ENCODE measurements at places on chromosomes 12 and 14.

- no peak for DNase-seq
These were observed 2.6 kb upstream of the POC1B start for GRCh38 chr12:89528434-89528833.

GRCh38 chr14:49997991-49998390 lies 105.1 kb downstream of the ARF6 start:
- DNase-seq, result no peak

DNA sequence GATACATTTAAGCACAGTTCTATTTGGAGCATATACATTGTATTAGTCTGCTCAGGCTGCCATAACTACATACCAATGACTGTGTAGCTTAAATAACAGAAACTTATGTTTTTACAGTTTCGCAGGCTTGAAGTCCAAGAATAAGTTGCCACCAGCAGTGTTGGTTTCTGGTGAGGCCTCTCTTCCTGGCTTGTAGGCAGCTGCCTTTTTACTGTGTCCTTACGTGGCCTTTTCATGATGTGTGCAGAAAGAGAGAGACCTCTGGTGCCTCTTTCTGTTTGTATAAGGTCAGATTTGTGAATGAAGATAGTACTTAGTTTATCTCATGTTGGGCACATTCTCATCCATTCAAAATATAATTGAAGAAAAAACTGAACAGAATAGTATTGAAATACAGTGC lies 636.6 kb downstream of the FLRT2 start:
- DNase-seq, result no peak

DNA sequence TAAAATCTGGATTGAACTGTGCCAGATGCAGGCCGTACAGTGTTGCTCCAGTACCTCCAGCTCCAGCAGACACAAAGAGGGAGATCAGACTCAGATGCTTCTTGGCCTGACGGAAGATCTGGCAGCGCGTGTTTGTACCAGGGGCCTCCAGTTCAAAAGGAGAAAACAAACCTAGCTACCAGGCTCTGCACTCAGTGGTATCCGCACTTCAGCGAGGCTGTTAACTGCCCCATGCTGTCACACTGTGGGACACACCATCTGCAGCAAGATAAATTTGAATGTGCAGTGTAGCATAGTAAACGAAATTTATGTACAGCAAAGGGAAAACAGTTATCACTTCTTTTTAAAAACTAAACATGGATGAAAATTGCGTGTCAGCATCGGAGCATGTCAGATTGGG lies 5.1 kb downstream of the DYNC1H1 start:
- DNase-seq, result no peak

- DNase-seq, result no peak
These were observed 30.8 kb downstream of the GPR19 start for GRCh38 chr12:12665194-12665593.

GRCh38 chr14:91893669-91894068 lies 26.3 kb upstream of the TC2N start:
- no peak for DNase-seq

- no peak for DNase-seq
These were observed 172.3 kb upstream of the PTPRQ start for GRCh38 chr12:80271780-80272179.

DNA sequence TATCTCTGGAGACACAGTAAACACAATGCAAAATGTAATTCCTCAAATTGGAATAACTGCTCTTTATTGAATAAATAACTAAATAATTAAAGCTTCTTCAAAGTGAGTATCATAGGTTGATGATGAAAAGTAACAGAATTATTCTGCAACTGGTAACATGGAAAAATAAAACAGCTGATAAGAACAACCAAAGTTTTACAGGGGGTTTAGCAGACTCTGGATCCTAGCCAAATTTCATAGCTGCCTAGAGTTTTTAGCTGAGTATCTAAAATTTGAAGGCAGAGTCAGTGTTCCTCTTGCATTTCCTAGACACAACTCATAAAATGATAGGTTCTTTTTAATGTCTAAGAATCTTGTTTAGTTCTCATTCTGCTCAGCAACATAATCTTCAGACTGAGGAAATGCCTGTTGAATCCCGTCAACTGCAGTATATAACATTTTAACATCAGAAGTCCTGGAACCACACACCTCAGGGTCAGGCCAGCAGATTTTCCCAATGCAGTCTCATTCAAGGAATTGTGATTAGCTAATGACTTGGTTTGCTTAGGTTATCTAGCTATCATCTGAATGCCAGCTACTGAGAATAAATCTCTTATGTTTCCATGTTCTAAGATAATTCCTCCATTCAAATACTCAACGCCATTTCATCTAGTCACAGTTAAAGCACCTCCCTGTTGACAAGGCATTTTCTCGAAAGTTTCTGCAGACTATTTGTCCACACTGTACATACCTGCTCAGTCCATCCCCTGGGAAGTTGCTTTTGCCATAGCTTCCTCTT lies 411.6 kb downstream of the BCAT1 start:
- DNase-seq, result no peak

DNA sequence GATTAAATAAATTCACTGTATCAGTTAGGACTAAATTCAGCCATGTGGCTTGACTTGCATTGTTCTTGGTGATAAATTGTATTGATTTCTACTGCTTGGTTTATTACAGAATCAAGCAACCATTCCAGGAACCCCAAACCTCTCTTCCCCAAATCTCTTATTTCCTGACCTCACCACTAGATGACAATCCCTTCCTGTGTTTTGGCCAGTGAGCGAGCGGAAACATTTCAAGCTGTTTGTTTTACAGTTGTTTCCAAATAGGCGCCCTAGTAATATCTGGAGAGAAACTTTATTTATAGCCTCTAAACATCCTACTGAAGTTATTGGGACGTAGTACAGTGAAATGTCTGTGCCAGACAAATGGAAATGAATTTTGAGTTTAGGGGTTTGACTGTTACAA lies 161.1 kb downstream of the SNAPC1 start:
- no peak for DNase-seq

GRCh38 chr12:49787672-49788071 lies 40.5 kb downstream of the NCKAP5L start:
- DNase-seq, result no peak

GRCh38 chr12:50580436-50580835 lies 75.7 kb downstream of the DIP2B start:
- DNase-seq, result no peak

DNA sequence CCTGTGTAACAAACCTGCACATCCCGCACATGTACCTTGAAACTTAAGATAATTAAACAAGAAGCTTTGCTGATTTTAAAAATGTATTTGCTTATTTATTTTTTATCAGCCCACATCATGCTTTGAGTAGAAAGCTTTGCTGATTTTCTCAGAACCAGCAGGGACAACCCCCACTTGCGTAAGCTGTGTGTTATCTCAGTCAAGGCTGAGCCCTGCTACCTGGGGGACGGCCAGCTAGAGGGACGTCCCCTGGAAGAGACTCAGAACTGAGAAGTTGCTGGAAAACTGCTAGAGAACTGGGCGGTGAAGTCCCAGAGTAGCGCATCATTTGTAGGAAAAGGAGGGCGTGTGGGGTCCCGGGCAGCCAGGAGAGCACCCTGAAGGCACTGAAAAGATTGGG lies 4.1 kb upstream of the PLEK2 start:
- no peak for DNase-seq

DNA sequence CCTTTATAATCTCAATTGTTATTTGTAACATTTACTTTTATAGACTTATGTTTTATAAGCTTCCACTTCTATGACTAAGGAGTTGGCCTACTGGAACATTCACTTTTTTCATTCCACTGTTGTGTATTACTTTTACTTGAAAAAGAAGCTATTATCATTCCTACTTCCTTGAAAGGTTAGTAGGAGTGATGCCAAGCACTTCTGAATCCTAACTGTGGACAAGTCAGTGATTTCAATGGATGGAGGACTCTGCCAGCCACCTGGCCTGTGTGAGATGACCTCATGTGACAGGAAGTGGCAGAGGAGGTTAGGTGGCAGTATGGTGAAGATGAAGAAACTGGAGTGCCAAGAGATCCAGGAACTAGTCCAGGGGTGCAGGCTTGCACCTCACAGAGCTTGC lies 46.0 kb downstream of the TECPR2 start:
- DNase-seq, result no peak

DNA sequence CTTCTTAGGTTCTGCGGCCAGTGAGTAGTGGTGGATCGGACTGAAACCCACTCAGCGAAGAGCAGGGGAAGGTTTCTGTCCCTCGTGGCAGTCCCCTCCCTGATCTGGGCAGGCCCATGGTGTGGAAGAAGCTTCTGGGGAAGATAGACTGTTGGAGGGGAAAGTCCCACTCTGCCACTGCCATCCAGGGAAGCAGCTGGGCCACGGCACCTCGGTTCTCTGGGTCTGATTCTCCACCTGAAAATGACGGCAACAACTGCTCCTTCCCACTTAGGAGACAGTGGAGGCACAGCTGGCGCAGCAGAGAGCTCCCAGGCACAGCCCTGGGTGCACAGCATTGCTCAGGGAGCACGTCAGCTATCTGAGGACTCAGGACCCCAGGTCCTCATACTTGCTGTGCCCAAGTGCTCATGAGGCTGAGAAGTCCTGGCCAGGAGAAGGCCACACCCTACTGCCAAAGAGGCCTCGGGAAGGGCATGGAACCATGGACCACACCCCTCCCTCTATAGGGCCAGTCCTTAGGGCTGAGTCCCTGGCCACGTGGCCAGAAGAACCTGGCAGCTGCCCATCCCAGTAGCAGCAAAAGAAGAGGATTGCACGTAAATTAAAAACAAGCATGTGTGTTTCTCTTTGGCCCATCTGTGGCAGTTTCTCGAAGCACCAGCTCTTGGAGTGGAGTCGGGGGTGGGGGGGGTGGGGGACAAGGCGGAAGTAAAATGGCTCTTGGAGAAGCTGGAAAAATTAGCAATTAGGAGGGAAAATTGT lies 85.3 kb upstream of the BCL11B start:
- no peak for DNase-seq

DNA sequence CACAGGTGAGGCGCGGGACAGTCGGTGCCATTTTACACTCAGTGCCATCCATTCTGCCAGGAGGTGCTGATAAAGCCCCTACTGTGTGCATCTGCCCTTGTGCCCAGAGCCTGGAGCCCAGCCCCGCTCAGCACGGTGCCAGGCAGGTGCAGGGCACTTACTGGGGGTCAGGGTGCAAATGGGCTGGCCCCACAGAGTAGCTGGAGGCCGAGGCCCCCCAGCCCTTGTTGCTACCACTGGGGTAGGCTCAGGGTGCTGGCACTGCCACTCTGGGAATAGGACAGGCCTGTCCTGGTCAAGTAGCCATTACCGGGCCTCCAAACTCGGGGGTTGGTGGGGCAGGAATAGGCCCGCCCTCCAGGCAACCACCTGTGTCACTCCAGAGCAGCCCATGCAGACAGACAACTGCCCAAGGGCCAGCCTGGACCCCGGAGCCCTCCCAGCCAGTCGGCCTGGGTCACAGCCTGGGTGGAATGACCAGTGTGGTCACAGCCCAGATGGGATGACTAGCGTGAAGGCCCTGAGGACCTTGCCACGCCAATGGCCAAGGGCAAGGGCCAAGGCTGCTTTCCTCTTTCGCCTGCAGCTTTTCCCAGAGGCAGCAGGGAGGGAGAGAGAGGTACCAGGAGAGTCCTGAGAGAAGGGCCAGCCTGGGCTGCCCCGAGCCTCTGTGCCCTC lies 3.0 kb downstream of the INF2 start:
- DNase-seq, result no peak

DNA sequence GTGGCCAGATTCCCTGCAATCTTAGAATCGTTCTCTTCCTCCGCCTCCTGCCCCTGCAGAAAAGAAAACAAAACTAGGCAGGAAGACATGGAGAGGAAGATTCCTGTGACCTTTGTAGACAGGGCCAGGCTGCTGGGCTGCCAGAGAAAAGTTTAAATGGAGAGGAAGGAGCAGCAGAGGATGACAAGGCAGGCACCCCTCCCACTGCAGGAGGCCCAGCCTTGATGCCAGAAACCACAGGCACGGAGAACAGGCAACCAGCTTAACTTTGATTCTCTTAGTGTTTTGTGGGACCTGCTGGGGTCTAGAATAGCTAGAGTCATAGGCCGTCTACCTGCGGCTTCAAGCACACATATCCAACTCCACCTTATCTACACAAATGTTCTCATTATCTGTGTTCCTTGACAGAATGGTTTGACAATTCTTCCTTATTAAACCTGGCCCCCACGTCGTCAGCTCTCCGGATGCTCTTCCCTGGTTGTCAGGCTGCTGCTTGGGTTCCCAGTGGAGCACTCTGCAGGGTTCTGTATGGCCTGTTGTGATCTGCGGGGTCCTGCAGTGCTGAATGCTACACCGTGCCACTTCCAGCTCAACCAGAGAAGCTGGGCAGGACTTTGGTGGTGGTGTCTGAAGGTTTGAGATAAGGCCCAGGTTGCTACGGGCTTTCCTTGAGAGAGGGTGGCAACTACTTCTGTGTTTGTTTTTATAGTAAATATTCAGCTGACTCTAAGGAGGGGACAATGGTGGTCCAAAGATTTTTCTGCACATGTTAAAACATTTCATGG lies 609.5 kb downstream of the AACS start:
- no peak for DNase-seq

GRCh38 chr12:127559349-127560040 lies 707.5 kb upstream of the TMEM132C start:
- peak; percentile 48 for DNase-seq

DNA sequence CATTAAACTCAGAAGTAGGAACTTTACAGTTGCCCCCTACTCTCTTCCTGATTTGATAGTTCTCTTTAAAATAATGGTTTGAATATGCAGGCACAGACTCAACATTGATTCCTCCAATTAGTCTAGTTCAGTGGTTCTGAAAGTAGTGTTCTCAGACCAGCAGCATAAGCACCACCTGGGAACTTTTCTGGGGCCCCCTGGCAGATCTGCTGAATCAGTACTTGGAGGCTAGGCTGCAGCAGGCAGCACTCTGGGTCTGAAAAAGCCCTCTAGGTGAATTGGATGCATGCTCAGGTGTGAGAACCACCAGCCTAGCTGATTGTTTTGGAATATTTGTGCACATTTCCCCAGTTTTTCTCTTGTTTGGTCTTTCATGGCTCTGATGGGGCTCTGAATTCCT lies 198.6 kb upstream of the NOS1 start:
- DNase-seq, result no peak
